Natural killer cell (primary cell): ENCODE measurements at places on chromosomes 1 and 21. TPM values are rescaled to one million over a fixed set of nuclear protein-coding genes. Genes with fewer than 3 reads are reported as not detected.
A peak's percentile ranks its signal among the peaks of the same experiment; 100 is the strongest.

- H3K27ac ChIP-seq: no peak overlapping the region
- no peak overlapping the region for H3K4me3 ChIP-seq
- DNase-seq: no peak
- peaks cover 4% of the 10 kb centered on the region for H3K36me3 ChIP-seq
Observed at GRCh38 chr1:28073867-28074266, 14.5 kb downstream of the EYA3 start.

- no peak for DNase-seq
- H3K36me3 ChIP-seq: no peaks in the 10 kb centered on the region
- H3K27ac ChIP-seq: no peak overlapping the region
- no peaks in the 10 kb centered on the region for H3K27me3 ChIP-seq
- H3K4me3 ChIP-seq: no peak overlapping the region
- H3K4me1 ChIP-seq: no peaks in the 10 kb centered on the region
Observed at GRCh38 chr21:41232013-41232412, 64.1 kb downstream of the BACE2 start.

DNA sequence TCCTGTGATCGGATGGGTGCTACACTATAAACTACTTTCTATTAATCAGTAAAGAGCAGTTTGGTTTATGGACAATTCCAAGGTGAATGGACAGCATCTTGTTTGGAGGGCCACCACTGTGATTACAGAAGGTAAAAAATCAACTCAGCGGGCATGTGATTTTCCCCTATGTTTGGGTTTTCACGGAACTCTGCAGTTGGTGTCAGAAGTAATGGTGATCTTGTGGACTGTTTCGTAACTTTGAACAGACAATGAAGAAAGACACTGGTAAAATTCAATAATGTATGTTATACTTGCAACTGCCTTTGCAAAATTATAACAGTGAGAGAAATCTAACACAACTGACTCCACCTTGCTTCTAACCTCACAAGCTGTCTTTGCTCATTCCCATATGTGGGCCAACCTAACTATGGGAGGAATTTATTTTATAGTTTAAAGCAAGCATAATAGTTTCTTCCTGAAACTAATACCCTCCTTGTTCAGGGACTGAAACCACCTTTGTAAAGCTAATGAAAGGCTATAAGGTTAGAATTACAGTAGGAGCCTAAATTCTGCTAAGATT, 53.2 kb downstream of the TRIM33 start:
- H3K4me3 ChIP-seq: no peak overlapping the region
- H3K4me1 ChIP-seq: no peaks in the 10 kb centered on the region
- H3K27me3 ChIP-seq: no peaks in the 10 kb centered on the region
- H3K27ac ChIP-seq: peak overlapping the region; percentile 6
- H3K36me3 ChIP-seq: peaks cover 54% of the 10 kb centered on the region
- DNase-seq: no peak

DNA sequence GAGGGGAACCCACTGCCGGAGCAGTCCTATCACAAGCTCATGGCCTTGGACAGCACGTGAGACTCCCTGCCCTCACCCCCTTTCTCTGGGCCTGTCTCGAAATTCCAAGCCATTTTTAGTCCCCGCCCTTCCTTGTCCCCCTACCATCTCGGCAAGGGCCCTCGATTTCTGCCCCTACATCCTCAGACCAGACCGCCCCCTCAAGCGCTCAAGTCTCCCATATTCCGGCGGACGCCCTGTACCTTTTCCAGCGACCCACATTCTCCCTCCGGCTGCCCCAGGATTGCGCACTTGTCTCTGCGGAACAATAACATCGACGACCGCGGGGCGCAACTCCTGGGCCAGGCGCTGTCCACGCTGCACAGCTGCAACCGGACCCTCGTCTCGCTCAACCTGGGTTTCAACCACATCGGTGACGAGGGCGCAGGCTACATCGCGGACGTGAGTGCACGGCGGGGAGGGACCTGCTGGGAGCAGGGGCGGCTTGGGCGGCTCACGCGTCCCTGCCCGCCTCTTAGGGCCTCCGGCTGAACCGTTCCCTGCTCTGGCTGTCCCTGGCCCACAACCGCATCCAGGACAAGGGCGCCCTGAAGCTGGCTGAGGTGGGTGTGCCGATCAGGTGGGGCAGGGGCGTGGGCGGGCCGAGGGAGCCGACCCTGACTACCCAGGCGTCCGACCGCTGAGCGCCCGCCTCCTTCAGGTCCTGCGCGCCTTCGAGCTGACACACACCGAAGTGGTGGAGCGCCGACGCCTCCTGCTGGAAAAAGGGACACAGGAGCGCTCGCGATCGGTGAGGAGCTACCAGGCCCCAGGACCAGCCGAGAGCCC, 7.0 kb downstream of the LRRC71 start:
- no peaks in the 10 kb centered on the region for H3K36me3 ChIP-seq
- peaks cover 18% of the 10 kb centered on the region for H3K4me1 ChIP-seq
- peak; percentile 76 for DNase-seq
- no peak overlapping the region for H3K4me3 ChIP-seq

DNA sequence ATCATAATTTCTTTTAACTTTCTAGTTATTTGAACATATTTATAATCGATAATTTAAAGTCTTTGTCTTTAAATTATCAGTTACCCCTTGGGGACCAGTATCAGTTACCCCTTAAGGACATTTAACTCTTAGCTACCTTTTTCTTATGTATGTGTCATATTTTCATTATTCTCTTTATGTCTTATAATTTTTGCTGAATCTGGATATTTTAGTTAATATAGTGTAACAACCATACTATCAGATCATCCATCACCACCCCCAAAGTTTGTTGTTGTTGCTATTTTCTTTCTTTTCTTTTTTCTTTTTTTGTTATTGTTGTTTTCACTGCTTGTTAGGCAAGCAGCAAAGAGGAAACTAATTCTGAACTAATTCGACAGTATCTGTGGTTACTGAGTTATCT, 57.0 kb upstream of the TNFSF18 start:
- H3K4me3 ChIP-seq: no peak overlapping the region
- no peak overlapping the region for H3K27ac ChIP-seq
- DNase-seq: no peak
- no peaks in the 10 kb centered on the region for H3K27me3 ChIP-seq

- no peak overlapping the region for H3K4me3 ChIP-seq
- no peaks in the 10 kb centered on the region for H3K36me3 ChIP-seq
- H3K27ac ChIP-seq: no peak overlapping the region
- H3K4me1 ChIP-seq: peaks cover 26% of the 10 kb centered on the region
- DNase-seq: no peak
Observed at GRCh38 chr1:155210314-155211104, 2.0 kb downstream of the MTX1 start.

- no peaks in the 10 kb centered on the region for H3K36me3 ChIP-seq
- no peaks in the 10 kb centered on the region for H3K27me3 ChIP-seq
- H3K27ac ChIP-seq: peak overlapping the region; percentile 98
- peak overlapping the region; percentile 80 for H3K4me3 ChIP-seq
- peaks cover 41% of the 10 kb centered on the region for H3K4me1 ChIP-seq
Observed at GRCh38 chr1:113931451-113931851, 2.3 kb downstream of the HIPK1 start.

- H3K27ac ChIP-seq: no peak overlapping the region
- DNase-seq: no peak
- no peak overlapping the region for H3K4me3 ChIP-seq
- peaks cover 54% of the 10 kb centered on the region for H3K36me3 ChIP-seq
Observed at GRCh38 chr1:167678422-167678821, 43.4 kb upstream of the MPZL1 start.

- H3K27ac ChIP-seq: no peak overlapping the region
- H3K4me3 ChIP-seq: no peak overlapping the region
- H3K27me3 ChIP-seq: peaks cover 3% of the 10 kb centered on the region
- DNase-seq: no peak
Observed at GRCh38 chr1:161274874-161275273, 16.3 kb downstream of the PCP4L1 start.

DNA sequence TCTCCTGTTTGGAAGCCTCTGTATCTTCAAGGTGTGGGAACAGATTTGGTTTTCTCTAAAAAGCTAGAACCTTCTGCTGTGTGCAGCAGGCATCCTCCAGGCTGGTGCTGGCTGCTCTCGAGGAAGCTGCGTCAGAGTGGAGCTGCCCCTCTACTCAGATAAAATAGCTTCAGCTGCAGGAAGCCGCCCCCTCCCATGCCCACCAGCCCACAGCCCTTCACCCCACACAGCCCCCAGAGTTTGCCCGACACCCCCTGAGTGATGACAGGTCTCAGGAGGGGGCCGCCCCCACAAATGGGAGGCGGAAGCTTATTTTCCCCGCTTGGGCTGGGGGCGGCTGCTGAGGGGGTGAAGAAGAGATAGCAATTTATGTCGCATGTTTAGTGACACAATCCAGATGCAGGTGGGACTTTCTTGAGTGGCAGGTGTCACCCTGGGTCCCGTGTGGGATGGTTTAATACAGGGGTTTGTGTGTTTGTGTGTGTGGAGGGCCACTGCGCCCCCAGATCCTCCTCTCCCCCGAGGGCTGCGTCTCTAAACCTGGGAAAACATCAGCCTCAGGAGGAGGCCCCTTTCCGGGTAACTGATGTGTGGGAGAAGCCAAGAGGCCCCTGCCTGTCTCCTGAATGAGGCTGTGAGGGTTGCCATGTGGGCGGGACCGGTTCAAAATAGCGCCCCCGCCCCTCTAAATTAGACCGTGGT, 55.4 kb downstream of the STUM start:
- DNase-seq: no peak
- no peak overlapping the region for H3K4me3 ChIP-seq
- H3K4me1 ChIP-seq: peaks cover 2% of the 10 kb centered on the region
- no peak overlapping the region for H3K27ac ChIP-seq
- H3K27me3 ChIP-seq: no peaks in the 10 kb centered on the region

DNA sequence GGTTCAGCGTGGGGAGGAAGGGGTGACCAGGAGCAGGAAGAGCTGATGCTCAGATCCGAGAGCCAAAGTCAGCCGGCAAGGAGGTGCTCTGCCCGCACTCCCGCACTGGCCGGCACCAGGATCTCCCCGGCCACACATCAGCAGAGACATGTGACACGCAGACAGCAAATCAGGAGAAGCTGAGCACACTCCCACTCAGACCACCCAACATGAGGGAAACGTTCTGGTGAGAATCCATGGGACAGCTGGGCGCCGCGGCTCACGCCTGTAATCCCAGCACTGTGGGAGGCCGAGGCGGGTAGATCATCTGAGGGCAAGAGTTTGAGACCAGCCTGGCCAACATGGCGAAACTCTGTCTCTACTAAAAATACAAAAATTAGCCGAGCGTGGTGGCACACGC, 18.6 kb upstream of the PTTG1IP start:
- H3K27me3 ChIP-seq: no peaks in the 10 kb centered on the region
- no peak for DNase-seq
- peaks cover 43% of the 10 kb centered on the region for H3K4me1 ChIP-seq
- peaks cover 93% of the 10 kb centered on the region for H3K36me3 ChIP-seq
- H3K27ac ChIP-seq: no peak overlapping the region
- H3K4me3 ChIP-seq: no peak overlapping the region

DNA sequence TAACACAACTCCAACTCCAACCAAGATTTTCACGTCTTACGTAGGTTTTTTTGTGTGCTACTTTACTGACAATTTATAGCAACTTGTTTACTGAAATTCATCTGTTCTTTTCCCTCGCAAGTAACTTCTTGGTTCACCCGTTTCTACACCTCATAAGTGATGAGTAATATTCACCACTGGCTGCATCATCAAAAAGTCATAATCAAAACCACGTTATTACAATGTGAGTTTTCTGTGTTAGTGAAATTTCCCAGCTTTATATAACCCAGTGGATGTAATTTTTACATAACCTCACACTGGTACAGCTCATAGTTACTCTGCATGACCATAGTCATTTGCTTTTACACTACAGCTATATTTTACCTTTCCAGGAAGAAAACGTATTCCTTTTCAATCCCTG, 401.1 kb upstream of the LYPLAL1 start:
- no peaks in the 10 kb centered on the region for H3K4me1 ChIP-seq
- no peak for DNase-seq
- no peak overlapping the region for H3K27ac ChIP-seq
- H3K36me3 ChIP-seq: no peaks in the 10 kb centered on the region
- H3K4me3 ChIP-seq: no peak overlapping the region

DNA sequence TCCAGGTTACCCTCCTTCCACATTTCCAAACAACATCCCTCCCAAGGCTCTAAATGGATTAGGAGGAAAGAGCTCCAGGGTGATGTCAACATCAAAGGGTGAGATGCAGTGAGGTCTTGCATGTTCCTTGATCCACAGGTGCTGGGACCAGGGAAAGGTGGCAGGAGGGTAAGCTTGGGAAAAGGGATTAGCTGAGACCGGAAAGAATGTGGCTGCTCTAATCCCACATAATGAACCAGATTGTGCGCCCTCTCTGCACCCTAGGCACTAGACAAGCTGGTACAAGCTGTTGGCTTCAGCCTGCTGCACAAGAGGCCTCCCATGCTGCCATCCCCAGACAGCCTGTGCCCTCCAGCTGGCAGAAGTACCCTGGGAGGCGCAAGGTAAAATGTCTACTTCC, 34.9 kb downstream of the PLXNA2 start:
- H3K27ac ChIP-seq: no peak overlapping the region
- DNase-seq: no peak

GRCh38 chr1:82177192-82177591, 376.5 kb downstream of the ADGRL2 start:
- no peaks in the 10 kb centered on the region for H3K4me1 ChIP-seq
- no peak overlapping the region for H3K27ac ChIP-seq
- no peaks in the 10 kb centered on the region for H3K36me3 ChIP-seq

GRCh38 chr1:48704736-48705135, 72.0 kb downstream of the BEND5 start:
- H3K4me3 ChIP-seq: no peak overlapping the region
- H3K27ac ChIP-seq: no peak overlapping the region
- no peaks in the 10 kb centered on the region for H3K4me1 ChIP-seq

DNA sequence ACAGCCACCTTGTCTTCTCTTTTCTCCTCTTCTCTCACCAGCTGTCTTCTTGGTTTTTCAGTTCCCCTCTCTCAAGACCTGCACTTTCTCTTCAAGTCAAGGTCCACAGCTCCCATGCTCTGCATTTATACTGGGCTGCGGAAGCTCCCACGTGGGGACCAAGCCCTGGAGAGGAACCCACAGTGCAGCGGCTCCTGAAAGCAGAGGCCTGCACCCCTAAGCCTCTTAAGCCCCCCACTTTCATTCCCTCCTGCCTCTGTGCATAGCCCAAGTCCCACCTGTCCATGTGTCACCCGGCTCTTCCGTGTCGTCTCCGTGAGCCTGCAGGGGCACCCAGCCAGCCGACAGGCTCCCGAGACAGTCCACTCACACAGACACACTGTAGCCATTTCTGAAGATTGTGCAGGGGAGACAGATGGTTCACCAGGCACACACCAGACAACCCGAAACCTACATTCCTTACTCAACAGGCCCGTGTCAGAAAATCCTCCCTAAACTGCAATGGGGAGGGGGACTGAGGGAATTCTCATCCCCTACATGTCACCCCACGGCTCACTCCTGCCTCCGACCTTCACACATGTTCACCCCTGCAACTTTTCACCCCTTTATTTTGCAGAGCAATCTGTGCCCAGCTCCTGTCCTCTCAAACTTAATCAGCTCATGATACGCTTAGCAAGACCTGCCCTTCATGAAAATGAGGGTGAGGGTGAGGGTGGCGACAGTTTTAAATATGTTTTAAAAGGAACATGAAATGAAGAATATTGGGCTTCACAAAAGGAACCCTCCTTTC, 6.3 kb downstream of the MX2 start:
- no peaks in the 10 kb centered on the region for H3K27me3 ChIP-seq
- H3K4me3 ChIP-seq: no peak overlapping the region
- peaks cover 49% of the 10 kb centered on the region for H3K4me1 ChIP-seq
- peak overlapping the region; percentile 76 for H3K27ac ChIP-seq

- no peaks in the 10 kb centered on the region for H3K27me3 ChIP-seq
- H3K27ac ChIP-seq: no peak overlapping the region
- no peaks in the 10 kb centered on the region for H3K36me3 ChIP-seq
- no peak for DNase-seq
- H3K4me3 ChIP-seq: no peak overlapping the region
Observed at GRCh38 chr1:245541369-245541768, 386.6 kb downstream of the KIF26B start.

TMIGD3 gene
- total RNA-seq: not detected

CFHR5 gene
- total RNA-seq: not detected

S100A2 gene
- not detected for total RNA-seq

CELA2B gene
- total RNA-seq: not detected

NUF2 gene
- 5.6 TPM for total RNA-seq

PAQR7 gene
- 2.9 TPM for total RNA-seq
